ENCODE measurements at places on chromosomes 13 and 19.

DNA sequence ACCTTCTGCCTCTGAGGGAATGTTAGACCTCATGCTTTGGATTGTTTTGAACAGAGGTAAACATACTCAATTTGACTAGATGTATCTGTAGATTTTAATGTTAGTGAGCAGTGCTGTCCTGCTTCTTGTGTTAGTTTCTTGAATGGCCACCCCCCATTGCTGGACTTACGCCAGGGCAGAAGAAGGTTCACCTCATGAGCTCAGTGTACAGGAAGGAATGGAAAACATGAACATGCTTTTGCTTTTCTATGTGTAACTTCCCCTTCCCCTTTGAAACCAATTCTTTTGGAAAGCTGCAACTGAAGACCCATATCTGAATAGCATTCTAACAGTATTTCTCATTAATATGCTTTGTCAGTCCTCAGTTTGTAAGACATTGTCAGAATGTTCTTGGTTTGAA is 32.3 kb downstream of the WASF3 start:
- no peak for DNase-seq

- DNase-seq: no peak
These were observed 145.0 kb downstream of the ABCC4 start for GRCh38 chr13:95156208-95156607.

DNA sequence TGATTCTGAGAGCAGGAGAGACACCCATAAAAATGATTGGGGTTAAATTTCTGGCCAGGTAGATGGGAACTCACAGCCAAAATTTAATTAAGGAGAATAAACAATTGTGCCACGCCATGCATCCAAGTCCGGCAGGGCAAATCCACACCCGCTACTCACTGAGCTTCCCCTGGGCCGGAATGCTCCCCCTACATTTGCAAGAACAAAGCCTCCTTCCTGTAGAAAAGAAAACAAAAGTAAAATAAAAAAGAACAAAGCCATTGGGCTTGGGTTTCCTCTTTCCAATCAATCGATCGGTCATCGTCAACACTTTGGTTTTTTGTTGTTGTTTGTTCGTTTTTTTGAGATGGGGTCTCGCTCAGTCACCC is 30.2 kb upstream of the TFDP1 start:
- no peak for DNase-seq

GRCh38 chr19:19737559-19738332 is 4.8 kb upstream of the ZNF14 start:
- DNase-seq: no peak

GRCh38 chr19:9586764-9587163 is 2.5 kb upstream of the ZNF121 start:
- peak; percentile 75 for DNase-seq

DNA sequence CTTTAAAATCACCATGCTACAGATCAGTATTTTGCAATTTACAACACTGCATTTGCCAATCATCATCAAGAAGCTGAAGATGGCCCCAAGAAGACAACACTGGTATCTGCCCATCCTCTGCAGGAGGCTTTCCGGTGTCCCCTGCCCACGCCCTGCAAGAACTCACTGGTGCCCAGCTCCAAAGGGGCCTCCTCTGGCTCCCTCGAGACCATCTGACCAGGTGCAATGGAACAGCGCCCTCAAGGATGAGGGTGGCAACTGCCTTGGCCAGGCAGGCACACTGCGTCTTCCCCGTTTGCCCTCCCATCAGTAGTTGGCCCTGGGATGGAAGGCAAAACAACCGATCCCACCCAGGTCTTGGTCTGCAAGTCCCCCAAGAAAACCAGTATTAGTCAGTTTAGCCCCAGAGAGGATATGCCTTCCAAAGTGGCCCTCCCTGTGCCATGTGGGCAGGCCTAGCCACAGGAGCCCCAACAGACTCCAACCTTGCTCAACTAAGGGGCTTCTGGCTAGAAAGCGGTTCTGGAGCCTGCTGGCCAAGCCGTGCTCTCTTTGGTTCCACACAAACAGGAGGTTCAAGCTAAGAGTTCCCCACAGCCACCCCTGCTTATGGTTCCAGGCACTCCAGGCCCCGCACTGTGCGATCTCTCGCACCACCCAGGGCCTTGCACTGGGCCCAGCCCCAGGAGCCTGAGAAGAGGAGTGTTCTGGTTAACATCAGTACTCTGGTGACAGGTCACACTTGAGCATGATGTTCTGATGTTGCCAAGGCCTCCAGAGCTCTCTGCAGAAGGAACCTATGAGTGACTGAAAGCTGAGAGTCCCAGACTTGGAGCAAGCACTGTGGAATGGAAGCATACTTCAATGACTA is 4.7 kb downstream of the PCID2 start:
- DNase-seq: no peak

DNA sequence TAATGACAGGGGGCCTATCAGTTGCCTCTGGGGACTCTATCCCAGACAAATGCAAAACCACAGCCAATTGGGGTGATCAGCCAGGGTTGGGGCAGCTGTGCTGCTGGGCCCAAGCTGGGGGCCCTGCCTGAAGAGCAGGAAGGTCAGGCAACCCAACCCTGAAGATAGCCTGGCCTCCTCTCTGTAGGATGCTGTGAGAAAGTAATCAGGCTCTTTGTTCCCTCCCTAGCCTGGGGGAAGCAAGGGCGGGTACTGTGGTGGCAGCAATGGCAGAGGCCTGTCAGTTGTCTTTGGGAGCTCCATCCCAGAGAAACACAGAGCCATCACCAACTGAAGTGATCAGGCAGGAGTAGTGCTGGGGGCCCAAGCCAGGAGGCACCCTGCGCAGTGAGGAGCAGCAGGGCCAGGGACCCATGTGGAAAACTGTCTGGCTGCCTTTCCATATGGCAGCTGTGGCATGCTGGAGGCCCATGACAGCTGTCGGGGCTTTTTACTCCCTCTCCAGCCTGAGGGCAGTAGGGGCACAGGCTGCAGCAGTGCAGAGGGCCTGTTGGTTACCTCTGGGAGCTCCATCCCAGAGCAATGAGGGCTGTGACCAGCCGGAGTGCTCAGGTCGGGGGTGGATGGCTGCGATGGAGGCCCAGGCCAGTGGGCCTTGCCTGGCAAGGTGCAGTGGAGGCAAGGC is 73.6 kb upstream of the ATP12A start:
- no peak for DNase-seq

- DNase-seq: peak; percentile 18
These were observed 430 bp downstream of the MAP4K1 start for GRCh38 chr19:38617283-38617763.

- DNase-seq: no peak
These were observed 314.3 kb downstream of the SLITRK1 start for GRCh38 chr13:83568019-83568418.

DNA sequence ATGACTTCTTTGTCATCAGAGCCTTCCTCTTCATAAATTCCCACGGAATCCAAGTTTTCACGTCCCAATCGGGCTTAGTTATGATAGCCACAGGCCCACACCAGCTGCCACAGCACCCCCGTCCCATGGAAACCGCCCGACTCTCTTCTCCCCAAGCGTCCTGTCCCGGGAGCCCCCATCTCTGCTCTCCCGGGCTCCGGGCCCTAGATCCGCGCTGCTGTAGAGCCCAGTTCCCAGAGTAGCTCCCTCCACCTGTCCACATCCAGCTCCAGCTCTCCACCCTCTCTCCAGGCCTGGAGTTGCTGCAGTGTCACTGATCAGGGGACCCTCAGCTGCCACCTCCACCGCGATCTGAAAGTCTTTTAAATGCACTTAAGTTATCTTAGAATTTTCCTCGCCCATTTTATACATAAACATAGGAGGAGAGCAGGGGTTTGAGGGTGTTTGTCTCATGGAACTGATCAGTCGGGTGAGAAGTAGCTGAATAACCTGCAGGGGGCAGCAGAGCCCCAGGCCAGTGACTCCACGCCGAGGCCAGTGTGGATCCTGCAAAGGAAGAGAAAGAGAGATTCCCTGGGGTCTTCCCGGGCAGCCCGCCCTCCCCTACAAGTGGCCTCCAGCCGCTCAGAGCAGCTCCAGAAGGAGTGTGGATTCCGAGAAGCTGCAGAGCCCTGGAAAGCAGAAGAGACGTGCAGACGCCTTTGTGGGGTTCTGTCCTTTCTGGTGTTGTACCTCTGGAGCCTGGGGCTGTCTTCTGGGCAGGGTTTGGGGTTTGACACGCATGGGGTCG is 1.1 kb upstream of the ZNF763 start:
- peak; percentile 76 for DNase-seq

- no peak for DNase-seq
These were observed 8.5 kb downstream of the SPATA13 start for GRCh38 chr13:24168979-24169378.

DNA sequence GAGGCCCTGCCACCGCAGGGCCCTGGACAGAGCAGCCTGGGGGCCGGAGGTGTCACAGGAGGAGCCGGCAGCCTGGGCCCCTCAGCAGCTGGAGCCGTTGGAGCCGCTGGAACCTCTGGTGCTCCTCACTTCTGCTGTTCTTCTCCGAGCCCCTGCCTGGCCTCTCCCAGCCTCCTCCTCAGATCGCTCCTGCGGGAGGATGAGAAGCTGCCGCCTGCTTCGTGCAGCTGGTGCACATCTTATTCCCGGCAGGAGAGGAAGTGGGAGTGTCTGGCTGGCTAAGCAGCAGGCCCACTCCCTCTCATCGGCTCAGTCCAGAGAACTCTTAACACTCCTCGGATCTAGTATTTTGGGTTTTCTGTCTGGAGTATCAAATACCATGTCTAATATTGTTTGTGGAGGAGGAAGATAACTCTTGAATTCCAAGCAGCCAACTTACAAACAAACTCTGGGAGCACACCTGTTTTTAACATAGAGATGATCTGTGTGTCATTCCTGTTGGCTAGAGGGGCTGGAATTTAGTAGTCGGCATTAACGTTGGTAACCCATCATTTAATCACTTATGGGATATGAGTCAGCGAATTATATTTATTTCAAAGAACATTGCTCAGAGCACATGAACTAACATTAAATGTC is 37.1 kb upstream of the RNF113B start:
- DNase-seq: no peak

GRCh38 chr19:30862876-30863275 is 486.4 kb downstream of the TSHZ3 start:
- no peak for DNase-seq

- no peak for DNase-seq
These were observed 5.5 kb downstream of the UPK1A start for GRCh38 chr19:35671818-35672217.

GRCh38 chr13:26095338-26095737 is 43.5 kb upstream of the SHISA2 start:
- DNase-seq: no peak

GRCh38 chr13:44854313-44855060 is 134.8 kb downstream of the NUFIP1 start:
- DNase-seq: no peak

DNA sequence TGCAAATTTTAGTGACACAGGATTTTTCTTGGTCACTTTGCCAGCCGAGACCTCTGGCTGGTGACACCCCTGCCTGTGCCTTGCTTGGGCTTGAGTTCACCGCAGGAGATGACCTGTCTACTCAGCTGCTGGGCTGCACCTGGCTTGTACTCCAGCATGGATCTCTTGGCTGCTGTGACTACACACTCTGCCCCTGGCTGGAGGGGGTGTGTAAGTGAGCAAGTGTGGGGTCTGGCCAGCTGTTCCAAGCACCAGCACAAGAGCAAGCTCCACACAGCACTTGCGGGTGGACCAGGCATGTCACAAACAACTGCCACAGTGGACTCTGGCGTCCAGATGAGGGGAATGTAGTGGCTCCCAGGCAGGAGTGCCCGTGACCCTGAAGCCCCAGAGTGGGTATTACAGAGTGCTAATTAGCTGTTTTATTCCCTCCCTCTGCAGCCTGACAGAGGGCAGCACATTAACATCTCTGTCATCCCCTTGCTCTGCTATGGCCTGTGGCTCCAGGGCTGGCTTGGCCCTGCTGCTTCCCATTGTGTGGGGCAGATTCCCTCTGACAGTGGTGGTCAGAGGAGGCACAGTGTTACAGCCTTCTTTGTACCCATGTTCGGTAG is 1387.2 kb downstream of the OLFM4 start:
- no peak for DNase-seq

DNA sequence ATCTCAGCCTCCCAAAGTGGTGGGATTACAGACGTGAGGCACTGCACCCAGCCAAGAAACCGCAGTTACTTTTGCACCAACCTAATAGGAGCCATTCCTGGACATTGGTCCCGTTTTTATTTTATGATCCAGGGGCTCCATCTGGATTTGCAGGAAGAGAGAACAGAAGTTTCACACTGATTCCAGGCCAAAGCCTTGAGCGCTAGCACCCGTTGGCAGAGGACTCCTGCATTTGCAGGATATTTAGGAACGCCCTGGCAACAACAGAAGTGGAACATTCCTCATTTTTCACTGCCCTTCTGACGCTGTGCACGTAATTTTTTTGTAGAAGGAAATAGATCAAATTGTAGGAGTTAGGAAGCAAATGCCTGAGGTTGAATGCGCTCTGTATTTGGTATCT is 11.7 kb upstream of the SULT2A1 start:
- no peak for DNase-seq

DNA sequence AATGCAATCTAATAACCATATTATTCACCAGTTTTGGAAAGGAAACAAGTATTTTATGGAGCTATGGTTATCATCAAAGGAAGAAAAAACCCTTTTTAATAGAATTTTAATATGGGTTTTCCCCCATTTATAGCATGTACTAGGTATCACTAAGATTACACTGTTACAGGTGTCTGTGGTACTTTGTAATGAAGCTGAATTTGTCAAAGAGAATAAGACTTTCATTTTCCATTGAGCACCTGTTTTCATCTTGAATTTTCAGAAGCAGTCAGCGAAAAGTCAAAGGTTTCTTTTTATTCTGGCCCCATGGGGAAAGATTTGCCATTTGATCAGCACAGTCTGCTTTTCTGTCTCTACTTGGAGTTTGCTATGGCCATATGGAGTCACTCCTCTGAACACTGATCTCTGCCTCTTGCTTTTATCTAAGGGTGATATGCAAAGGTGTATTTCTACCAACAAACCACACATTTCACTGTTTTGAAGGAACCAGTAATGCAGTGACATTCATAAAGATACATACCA is 590.0 kb downstream of the DCT start:
- DNase-seq: no peak

DNA sequence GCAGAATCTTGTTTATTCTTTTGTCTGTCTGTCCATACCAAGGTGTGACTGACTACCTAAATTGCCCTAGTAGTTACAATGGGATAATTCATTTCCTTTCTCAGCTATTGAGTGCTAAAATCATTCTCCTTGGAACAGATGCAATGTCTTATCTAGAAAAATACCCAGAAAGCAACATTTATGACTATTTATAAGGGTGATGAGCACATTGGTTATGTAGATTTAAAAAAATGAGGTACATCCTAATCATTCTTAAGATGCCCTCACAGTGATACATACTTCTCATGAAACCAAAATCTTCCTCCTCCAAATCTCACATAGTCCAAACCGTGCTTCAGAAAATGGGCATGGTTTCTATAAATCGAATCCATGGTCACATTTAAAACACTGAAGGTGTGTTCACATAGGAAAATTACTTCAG is 11.6 kb upstream of the UBE2L5 start:
- DNase-seq: no peak

Measured in stimulated activated CD4-positive, alpha-beta T cell treated with anti-CD3 and anti-CD28 coated beads, Interleukin-4, amount 100 ng/mL, for 1 hour (primary cell).